Germinal center (tissue), 1 donor: ENCODE measurements at places on chromosomes 2 and 18.

GRCh38 chr2:196142825-196143224, 28.6 kb downstream of the STK17B start:
- DNase-seq, result no peak

DNA sequence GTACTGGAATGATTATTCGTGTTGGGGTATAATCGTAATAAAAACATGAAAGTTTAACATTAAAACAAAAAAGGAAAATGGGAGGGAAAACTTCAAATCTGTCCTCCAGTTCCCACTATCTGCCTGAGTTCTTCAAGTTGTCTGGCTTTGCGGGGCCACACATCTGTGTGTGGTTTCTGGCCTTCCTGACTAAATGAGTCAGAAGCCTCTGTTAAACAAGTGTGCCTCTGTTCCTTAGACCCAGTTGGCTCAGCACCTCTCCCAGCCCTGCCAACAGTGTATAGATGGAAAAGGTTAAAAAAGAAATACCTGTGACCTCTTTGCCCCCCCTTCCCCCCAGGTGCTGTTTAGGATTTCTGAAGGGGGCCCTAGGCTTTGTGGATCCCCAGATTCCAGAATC, 30.2 kb downstream of the XDH start:
- DNase-seq, result no peak

- no peak for DNase-seq
These were observed 122.7 kb upstream of the GCFC2 start for GRCh38 chr2:75833386-75833785.

DNA sequence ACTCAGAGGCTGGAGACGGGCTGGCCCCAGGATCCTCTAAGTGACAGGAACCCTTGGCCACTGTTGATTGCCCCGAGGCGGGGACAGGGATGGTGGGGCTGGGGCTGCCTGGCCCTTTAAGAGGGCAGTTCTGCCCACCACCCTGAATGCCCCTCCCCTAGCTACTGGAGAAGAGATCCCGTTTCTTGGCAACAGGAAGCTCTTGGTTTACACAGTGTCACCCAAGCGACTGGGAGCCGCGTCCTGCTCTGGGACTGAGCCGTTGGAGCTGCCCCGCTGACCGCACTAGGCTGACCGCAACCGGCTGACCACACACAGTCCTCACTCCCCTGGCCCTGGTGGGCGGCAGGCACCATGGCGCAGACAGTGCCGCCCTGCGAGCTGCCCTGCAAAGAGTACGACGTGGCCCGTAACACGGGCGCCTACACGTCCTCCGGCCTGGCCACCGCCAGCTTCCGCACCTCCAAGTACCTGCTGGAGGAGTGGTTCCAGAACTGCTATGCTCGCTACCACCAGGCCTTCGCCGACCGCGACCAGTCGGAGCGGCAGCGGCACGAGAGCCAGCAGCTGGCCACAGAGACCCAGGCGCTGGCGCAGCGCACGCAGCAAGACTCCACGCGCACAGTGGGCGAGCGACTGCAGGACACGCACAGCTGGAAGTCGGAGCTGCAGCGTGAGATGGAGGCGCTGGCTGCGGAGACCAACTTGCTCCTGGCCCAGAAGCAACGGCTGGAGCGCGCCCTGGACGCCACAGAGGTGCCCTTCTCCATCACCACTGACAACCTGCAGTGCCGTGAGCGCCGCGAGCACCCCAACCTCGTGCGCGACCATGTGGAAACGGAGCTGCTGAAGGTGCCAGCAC, at the start of gene TEKT4:
TSS of gene TEKT4 (plus strand) at position 205 of the 862 bp plus-strand sequence. CDS start at position 355, 150 bp downstream.
- no peak for DNase-seq

- no peak for DNase-seq
These were observed 61.3 kb downstream of the DDX18 start for GRCh38 chr2:117875786-117876185.

DNA sequence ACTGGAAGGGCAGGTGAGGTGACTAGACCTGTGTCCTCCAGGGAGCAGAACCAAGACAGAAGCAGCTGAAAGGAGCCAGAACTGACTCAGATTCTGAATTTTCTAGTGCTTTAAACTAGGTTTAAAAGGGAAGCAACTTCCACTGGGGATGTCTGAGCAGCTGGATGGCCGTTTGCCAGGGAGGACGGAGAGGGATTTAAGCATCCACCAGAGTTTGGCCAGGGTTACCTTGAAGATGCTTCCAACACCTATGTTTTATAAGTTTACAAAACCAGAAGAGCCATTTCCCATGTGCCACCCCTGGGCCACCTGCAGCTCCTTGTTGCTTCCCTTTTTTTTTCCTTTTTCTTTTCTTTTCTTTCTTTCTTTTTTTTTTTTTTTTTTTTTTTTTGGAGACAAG, 48.6 kb upstream of the RBM44 start:
- no peak for DNase-seq

GRCh38 chr2:231568785-231569435, 23.8 kb upstream of the TEX44 start:
- no peak for DNase-seq
